ENCODE measurements at places on chromosomes 12 and 14. TPM values are rescaled to one million over a fixed set of nuclear protein-coding genes. Genes with fewer than 3 reads are reported as not detected.

DNA sequence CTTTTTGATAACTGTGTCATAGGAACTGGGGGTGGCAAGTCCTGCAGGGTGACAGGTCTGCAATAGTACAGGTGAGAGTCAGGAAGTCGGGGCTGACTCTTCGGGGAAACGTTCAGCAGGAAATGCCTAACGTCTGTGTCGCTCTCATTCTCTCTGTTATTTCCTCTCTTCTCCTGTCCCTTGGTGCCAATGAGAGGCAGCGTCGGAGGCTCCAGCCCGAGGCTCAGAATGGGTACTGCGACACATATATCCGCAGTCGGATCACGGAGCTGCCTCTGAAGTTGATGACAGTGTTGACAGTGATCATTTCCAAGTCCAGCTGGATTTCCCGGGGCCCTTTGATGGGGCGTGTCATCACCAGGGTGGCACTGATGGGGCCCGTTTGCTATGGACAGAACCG is 2.7 kb upstream of the TC2N start:
- no peak overlapping the region for H3K27ac ChIP-seq
- H3K36me3 ChIP-seq: no peaks in the 10 kb centered on the region
- no peaks in the 10 kb centered on the region for H3K27me3 ChIP-seq
- no peak for DNase-seq
- H3K4me3 ChIP-seq: no peak overlapping the region

- H3K27me3 ChIP-seq: no peaks in the 10 kb centered on the region
- no peaks in the 10 kb centered on the region for H3K4me1 ChIP-seq
- DNase-seq: no peak
- H3K27ac ChIP-seq: no peak overlapping the region
- H3K4me3 ChIP-seq: no peak overlapping the region
These were observed 170.6 kb downstream of the PRKCH start for GRCh38 chr14:61491876-61492434.

- DNase-seq: no peak
- H3K4me3 ChIP-seq: no peak overlapping the region
- no peak overlapping the region for H3K27ac ChIP-seq
- no peaks in the 10 kb centered on the region for H3K36me3 ChIP-seq
- H3K27me3 ChIP-seq: no peaks in the 10 kb centered on the region
These were observed 375.5 kb downstream of the ALG10 start for GRCh38 chr12:34397591-34398365.

DNA sequence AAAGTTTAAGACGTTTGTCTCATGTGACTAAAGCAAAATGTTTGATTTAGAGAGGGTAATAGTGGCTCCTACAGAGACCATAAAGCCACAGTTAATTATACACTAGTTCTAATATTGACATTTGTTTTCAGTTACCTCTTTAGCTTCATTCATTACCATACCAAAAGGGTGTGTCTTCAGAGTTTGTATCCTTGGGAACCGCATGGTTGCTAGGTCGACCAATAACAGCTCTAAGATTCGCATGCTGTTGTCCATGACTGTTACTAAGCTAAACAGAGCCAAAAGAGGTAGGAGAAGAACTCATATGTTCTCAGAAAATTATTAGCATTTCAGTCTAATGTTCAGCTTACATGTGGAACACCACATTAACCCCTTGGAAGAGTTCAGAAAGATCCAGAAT is 36.2 kb upstream of the ETNK1 start:
- H3K27ac ChIP-seq: no peak overlapping the region
- no peaks in the 10 kb centered on the region for H3K36me3 ChIP-seq
- no peak for DNase-seq
- H3K27me3 ChIP-seq: no peaks in the 10 kb centered on the region
- H3K4me1 ChIP-seq: no peaks in the 10 kb centered on the region

The CCDC175 gene
- total RNA-seq: 0.24 TPM

- H3K36me3 ChIP-seq: peaks cover 5% of the 10 kb centered on the region
- H3K4me1 ChIP-seq: peaks cover 26% of the 10 kb centered on the region
- no peak for DNase-seq
These were observed at the start of gene NOVA1 for GRCh38 chr14:26597589-26598080. TSS of gene NOVA1 (minus strand) at chr14:26598033. CDS start at chr14:26597436, 597 bp downstream.

The PELI2 gene
- total RNA-seq: 27.2 TPM

DNA sequence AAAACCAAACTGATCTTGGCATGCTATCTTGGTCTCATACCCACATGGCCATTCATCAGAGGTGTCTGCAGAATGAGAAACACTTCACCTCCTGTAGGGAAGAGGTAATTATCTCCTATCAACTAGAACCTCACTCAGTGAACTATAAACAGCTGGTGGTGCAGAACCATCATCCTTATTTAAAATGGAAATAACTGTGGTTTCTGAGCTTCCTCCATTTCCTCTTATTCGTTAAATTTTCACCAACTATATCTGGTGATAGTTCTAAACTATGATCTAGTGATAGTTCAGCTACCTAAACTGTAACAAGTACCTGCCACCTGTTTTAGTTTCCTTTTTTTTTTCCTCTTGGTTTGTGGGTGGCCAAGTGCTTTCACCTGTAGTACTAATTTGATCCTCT is 218.5 kb downstream of the FUT8 start:
- no peak overlapping the region for H3K27ac ChIP-seq
- no peaks in the 10 kb centered on the region for H3K4me1 ChIP-seq
- DNase-seq: no peak
- no peak overlapping the region for H3K4me3 ChIP-seq
- no peaks in the 10 kb centered on the region for H3K27me3 ChIP-seq

The ENDOU gene
- not detected for total RNA-seq

DNA sequence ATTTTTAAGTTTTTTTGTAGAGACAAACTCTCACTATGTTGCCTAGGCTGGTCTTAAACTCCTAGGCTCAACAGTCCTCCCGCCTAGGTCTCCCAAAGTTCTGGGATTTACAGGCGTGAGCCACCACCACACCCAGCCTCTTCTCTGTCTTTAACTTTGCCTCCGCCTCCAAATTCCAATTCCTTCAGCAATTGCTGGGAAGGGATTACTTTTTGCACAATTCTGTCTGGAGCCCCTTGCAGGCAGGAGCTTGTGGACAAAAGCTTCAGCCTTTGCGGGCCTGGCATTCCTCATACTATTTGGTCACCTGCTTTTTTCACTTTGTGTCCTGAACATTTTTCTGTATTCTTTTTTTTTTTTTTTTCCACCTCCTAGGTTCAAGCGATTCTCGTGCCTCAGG is 26.0 kb downstream of the SH2B3 start:
- no peak overlapping the region for H3K27ac ChIP-seq
- H3K4me1 ChIP-seq: peaks cover 7% of the 10 kb centered on the region
- no peaks in the 10 kb centered on the region for H3K36me3 ChIP-seq
- peak; percentile 57 for DNase-seq
- no peak overlapping the region for H3K4me3 ChIP-seq

GRCh38 chr12:460261-461230 is 807 bp downstream of the B4GALNT3 start:
- peak overlapping the region; percentile 85 for H3K4me3 ChIP-seq
- no peak overlapping the region for H3K27ac ChIP-seq
- peak; percentile 57 for DNase-seq
- peaks cover 41% of the 10 kb centered on the region for H3K27me3 ChIP-seq
- H3K36me3 ChIP-seq: no peaks in the 10 kb centered on the region
- peaks cover 16% of the 10 kb centered on the region for H3K4me1 ChIP-seq

GRCh38 chr12:127690161-127690560 is 576.8 kb upstream of the TMEM132C start:
- no peaks in the 10 kb centered on the region for H3K4me1 ChIP-seq
- DNase-seq: peak; percentile 12
- no peaks in the 10 kb centered on the region for H3K27me3 ChIP-seq
- no peak overlapping the region for H3K4me3 ChIP-seq
- no peaks in the 10 kb centered on the region for H3K36me3 ChIP-seq

- DNase-seq: no peak
- no peak overlapping the region for H3K27ac ChIP-seq
- H3K27me3 ChIP-seq: no peaks in the 10 kb centered on the region
- H3K4me3 ChIP-seq: no peak overlapping the region
These were observed 90.6 kb upstream of the PWP1 start for GRCh38 chr12:107594995-107595394.

DNA sequence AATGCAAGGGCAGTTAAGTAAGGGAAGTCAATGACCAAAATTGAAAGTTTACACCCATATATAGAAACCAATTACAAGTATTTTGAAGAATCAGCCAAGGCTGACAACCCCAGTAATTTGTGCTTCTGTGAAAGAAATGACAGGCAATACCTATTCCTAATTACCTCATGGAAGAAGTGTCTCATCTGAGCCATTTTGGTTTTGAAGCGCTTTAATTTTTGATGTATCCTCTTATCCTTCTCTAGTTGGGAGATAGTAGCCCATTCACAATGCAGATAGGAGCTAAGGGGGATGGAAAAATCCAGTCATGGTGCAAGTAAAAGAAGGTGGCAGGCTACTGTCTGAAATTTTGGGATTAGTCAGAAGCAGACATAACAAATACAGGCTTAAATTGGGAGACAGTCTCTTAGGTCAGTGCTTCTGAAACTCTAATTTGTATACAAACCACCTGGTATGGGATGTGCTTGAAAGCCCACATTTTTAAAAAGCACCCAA is 30.4 kb upstream of the SUPT16H start:
- H3K27ac ChIP-seq: no peak overlapping the region
- H3K27me3 ChIP-seq: no peaks in the 10 kb centered on the region
- H3K36me3 ChIP-seq: peaks cover 30% of the 10 kb centered on the region
- no peak for DNase-seq
- H3K4me1 ChIP-seq: no peaks in the 10 kb centered on the region
- H3K4me3 ChIP-seq: no peak overlapping the region

- H3K36me3 ChIP-seq: no peaks in the 10 kb centered on the region
- H3K27ac ChIP-seq: no peak overlapping the region
- peak; percentile 67 for DNase-seq
- no peak overlapping the region for H3K4me3 ChIP-seq
- no peaks in the 10 kb centered on the region for H3K27me3 ChIP-seq
These were observed 4.7 kb upstream of the CCER1 start for GRCh38 chr12:90959538-90960139.

The FAM186B gene
- total RNA-seq: 0.25 TPM

The CPNE6 gene
- not detected for total RNA-seq

The ULK1 gene
- total RNA-seq: 4.9 TPM

DNA sequence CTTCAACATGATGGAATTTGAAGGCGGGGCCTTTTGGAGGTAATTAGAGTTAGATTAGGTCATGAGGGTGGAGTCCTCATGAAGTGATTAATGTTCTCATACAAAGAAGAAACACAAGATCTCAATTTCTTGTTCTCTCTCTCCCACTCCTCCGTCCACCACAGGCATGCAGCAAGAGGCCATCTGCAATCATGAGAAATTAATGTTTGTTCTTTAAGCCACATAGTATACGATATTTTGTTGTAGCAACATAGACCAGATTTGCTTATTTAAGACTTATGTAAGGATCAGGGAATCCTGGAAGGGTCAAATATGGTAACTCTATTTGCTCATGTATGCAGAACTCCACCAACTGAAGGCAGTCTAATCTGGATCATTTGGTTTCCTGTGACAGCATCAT is 429.0 kb downstream of the LRIG3 start:
- H3K4me3 ChIP-seq: no peak overlapping the region
- DNase-seq: no peak
- peaks cover 7% of the 10 kb centered on the region for H3K4me1 ChIP-seq
- H3K27me3 ChIP-seq: no peaks in the 10 kb centered on the region
- no peak overlapping the region for H3K27ac ChIP-seq
- no peaks in the 10 kb centered on the region for H3K36me3 ChIP-seq

- no peaks in the 10 kb centered on the region for H3K27me3 ChIP-seq
- no peaks in the 10 kb centered on the region for H3K36me3 ChIP-seq
- H3K4me3 ChIP-seq: no peak overlapping the region
- DNase-seq: peak; percentile 64
- H3K27ac ChIP-seq: no peak overlapping the region
These were observed 24.3 kb upstream of the PLEKHD1 start for GRCh38 chr14:69460093-69460701.

GRCh38 chr12:537772-538171 is 78.0 kb downstream of the B4GALNT3 start:
- no peak overlapping the region for H3K4me3 ChIP-seq
- H3K4me1 ChIP-seq: peaks cover 29% of the 10 kb centered on the region
- H3K36me3 ChIP-seq: no peaks in the 10 kb centered on the region

The DPPA3 gene
- total RNA-seq: 0.25 TPM

The ERBB3 gene
- total RNA-seq: 8.8 TPM

DNA sequence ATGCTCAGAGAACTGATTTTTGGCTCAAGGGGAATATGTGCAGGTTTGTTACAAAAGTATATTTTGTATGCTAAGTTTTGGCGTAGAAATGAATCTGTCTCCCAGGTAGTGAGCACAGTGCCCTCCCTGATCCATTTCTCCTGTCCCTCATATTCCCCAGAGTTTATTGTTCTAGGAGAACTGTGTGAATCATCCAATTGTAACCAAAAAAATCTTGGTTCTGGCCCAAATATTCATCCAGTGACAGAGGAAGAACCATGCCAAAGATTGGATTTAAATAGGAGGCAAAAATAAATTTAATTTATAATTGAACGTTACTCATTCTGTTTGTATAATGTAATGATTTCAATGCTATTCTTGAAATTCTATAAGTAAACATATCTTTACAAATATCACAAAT is 4.8 kb downstream of the CATSPERB start:
- H3K27me3 ChIP-seq: no peaks in the 10 kb centered on the region
- no peak overlapping the region for H3K4me3 ChIP-seq
- H3K36me3 ChIP-seq: no peaks in the 10 kb centered on the region
- H3K4me1 ChIP-seq: no peaks in the 10 kb centered on the region
- no peak for DNase-seq
- H3K27ac ChIP-seq: no peak overlapping the region

- no peaks in the 10 kb centered on the region for H3K4me1 ChIP-seq
- no peaks in the 10 kb centered on the region for H3K36me3 ChIP-seq
- no peak for DNase-seq
- no peak overlapping the region for H3K4me3 ChIP-seq
These were observed 997.8 kb downstream of the NRXN3 start for GRCh38 chr14:79167957-79168356.

The WSCD2 gene
- 6.6 TPM for total RNA-seq

- no peak overlapping the region for H3K4me3 ChIP-seq
- DNase-seq: no peak
- H3K27ac ChIP-seq: no peak overlapping the region
These were observed 358.7 kb upstream of the TMPO start for GRCh38 chr12:98156697-98157096.

GRCh38 chr12:113768850-113769249 is 197.3 kb downstream of the RBM19 start:
- H3K27me3 ChIP-seq: no peaks in the 10 kb centered on the region
- DNase-seq: no peak
- H3K4me1 ChIP-seq: peaks cover 28% of the 10 kb centered on the region
- H3K4me3 ChIP-seq: no peak overlapping the region
- H3K36me3 ChIP-seq: no peaks in the 10 kb centered on the region

- H3K4me3 ChIP-seq: no peak overlapping the region
- H3K27me3 ChIP-seq: no peaks in the 10 kb centered on the region
- no peak overlapping the region for H3K27ac ChIP-seq
- H3K4me1 ChIP-seq: no peaks in the 10 kb centered on the region
These were observed 80.6 kb downstream of the APAF1 start for GRCh38 chr12:98725476-98726247.

The DLST gene
- 52.2 TPM for total RNA-seq

The RNF212B gene
- 0.50 TPM for total RNA-seq

GRCh38 chr12:51669996-51670395 is 79.0 kb downstream of the SCN8A start:
- no peak for DNase-seq
- H3K4me3 ChIP-seq: no peak overlapping the region
- no peak overlapping the region for H3K27ac ChIP-seq
- H3K36me3 ChIP-seq: no peaks in the 10 kb centered on the region
- H3K4me1 ChIP-seq: peaks cover 15% of the 10 kb centered on the region
- no peaks in the 10 kb centered on the region for H3K27me3 ChIP-seq

The INSM2 gene
- total RNA-seq: not detected

The DIO3 gene
- total RNA-seq: 3.3 TPM

- no peak for DNase-seq
- no peaks in the 10 kb centered on the region for H3K36me3 ChIP-seq
These were observed 214.5 kb downstream of the PCNX1 start for GRCh38 chr14:71121711-71122110.

The HOXC6 gene
- not detected for total RNA-seq

- DNase-seq: no peak
- H3K36me3 ChIP-seq: no peaks in the 10 kb centered on the region
- H3K27ac ChIP-seq: no peak overlapping the region
- no peaks in the 10 kb centered on the region for H3K27me3 ChIP-seq
These were observed 68.3 kb upstream of the TUNAR start for GRCh38 chr14:95808371-95808770.

All from neural progenitor cell (in vitro differentiated cells).